ENCODE measurements at places on chromosomes 13 and 19.

DNA sequence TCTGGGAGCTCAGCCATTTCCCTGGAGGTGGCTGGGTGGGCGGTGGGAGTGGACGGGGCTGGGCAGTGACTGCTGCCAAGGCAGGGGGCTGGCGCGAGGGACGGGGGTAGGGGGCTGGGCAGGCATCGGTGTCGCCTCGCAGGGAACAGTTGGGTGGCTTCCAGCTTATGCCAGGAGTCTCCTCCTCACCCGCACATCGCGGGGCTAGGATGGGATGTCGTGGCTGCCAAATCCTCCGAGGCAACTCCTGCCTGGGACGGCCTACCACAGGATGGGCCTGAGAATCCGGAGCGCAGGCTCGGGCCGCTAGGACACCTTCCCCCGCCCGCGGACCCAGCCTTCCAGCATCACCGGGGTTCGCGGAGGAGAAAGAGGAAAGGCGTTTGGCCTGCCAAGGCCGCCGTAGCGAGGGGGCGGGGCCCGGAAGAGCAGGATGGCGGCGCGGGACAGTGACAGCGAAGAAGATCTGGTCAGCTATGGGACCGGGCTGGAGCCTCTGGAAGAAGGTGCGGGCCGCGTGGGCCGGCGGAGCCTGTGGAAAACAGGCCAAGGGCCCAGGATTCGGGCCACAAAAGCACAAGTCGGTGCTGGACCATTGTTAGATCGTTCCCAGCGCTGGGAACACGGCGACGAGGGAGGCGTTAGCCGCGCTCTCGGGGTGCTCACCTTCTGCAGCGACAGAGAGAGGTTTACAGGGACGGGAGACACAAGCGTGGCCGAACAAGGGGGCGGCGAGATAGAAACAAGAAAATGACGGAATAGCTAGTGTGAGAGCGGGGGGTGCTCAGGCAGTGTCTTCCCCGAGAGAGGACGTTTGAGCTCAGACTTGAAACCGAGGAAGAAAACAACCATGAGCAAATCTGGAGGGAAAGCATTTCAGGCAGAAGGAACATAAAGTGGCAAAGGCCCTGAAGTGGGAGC, at the start of gene GPATCH1:
Gene GPATCH1, plus strand, starts transcription at position 421 of the 921 bp plus-strand sequence. Its CDS starts 13 bp downstream, at position 434.
- DNase-seq = peak; percentile 75

- DNase-seq = no peak
Observed at GRCh38 chr13:53783471-53783870, 754.9 kb downstream of the OLFM4 start.

DNA sequence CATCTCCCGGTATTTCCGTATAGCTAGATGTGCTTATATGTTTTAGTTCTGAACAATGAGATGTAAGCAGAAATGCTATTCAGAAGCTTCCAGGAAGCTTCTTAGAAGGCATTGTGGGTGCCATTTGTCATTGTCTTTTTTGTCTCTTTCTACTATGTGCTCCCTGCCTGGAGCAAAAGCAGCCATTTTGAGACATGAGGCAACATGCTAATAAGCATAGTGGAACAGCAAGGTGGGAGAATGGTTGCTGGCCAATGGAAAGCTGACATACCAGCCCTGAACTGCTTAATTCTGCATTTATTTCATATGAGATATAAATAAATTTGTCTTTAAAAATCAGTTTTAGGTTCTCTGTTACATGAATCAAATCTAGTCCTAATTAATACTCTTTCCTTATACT, 299.7 kb downstream of the LMO7 start:
- DNase-seq = no peak

DNA sequence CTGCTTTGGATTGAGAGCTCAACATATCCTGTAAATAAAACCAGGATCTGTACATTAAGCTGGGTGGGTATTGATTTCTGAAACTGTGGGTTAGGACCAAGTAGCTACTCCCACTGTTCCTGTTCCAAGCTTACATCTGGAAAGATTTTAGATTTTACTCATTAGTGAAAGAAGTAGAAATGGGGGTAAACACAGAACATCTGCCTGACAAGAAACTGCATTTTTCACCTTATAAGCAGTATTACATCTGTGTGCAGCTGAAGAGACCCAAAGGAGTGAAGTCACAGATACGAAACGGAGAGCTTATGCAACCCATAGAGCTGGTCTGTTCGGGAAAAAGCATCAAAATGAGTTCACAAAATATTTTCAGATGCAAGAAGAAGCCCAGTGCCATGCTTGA, 235.2 kb downstream of the SLITRK5 start:
- no peak for DNase-seq

- no peak for DNase-seq
Observed at GRCh38 chr13:84543962-84544361, 661.7 kb upstream of the SLITRK1 start.

- DNase-seq = no peak
Observed at GRCh38 chr19:29107831-29108230, 105.1 kb downstream of the UQCRFS1 start.

DNA sequence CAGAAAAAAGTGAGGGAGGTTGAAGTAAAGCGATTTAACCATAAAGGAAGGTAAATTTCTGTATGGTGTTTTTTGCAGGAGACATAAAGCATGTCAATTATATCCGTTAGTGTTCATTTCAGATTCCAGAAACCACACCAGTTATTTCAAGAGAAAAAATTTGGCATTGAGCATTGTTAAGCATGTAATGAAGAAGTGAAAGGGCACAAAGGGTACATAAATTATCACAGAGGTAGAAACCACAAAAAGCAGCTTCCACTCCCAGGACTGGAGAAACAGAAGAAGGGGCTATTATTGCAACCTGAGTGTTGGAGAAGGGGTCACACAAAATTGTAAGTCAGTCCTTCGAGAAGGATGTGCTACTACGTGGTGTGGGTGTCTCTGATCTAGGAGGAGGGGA, 72.2 kb upstream of the DACH1 start:
- no peak for DNase-seq

- no peak for DNase-seq
Observed at GRCh38 chr13:38141792-38142191, 207.9 kb upstream of the UFM1 start.

- no peak for DNase-seq
Observed at GRCh38 chr13:28657784-28658538, 969 bp upstream of the POMP start.

DNA sequence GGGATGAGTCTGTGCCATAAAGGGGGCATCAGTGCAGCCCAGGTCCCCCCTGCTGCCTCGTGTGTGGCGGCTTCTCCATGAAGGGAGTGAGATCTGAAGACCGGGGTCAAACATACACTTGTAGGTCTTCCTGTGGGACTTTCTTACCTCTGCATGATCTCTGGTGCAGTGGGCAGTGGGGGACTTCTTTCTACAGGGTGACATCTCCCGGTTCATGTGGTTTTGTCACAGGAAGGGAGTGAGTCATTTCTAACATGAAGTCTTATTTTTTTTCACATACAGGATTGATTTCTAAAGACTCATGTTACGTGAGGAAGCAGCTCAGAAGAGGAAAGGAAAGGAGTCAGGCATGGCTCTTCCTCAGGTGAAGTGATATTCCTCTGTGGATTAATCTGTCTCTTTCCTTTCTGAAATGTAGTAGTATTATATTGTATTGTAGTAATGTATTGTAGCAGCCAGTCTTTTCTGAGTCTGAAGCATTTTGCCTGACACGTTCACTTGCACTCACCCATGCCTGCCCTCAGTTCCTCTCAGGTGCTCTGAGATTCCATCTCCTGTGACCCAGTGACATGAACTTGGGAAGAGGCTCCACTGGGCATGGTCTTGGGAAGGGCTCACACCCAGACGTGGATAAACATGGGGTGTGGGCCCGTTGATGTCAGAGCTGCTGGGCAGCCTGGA, 15.7 kb downstream of the ZNF808 start:
- peak; percentile 0 for DNase-seq

DNA sequence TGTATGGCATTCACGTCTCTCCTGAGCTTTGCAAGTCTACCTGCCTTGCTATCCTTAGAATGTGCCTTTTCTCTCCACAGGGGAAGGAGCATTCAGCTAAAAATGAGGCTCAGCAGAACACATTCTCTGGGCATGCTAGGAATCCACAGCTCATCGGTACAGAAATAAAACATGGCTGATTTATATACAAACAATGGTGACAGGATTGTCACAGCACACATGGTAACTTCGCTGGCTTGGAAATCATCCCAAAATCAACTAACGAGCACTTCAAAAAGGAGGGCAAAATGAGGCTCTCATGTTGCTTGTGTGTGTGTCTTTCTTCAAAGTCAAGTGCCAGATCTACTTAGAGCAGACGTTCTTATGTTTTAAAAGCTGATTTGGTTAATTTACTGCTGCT, 373.0 kb downstream of the FGF14 start:
- DNase-seq = no peak

- DNase-seq = no peak
Observed at GRCh38 chr13:94305033-94305432, 174.4 kb downstream of the DCT start.

- no peak for DNase-seq
Observed at GRCh38 chr13:110616103-110617101, 1.1 kb downstream of the NAXD start.

GRCh38 chr13:21015284-21015683, 46.1 kb downstream of the LATS2 start:
- DNase-seq = no peak

- DNase-seq = no peak
Observed at GRCh38 chr13:77918391-77919245, at the start of gene EDNRB. TSS of gene EDNRB (minus strand) at chr13:77918831. CDS start at chr13:77918573, 258 bp downstream.

- DNase-seq = no peak
Observed at GRCh38 chr13:29471551-29471950, 123.9 kb downstream of the SLC7A1 start.

DNA sequence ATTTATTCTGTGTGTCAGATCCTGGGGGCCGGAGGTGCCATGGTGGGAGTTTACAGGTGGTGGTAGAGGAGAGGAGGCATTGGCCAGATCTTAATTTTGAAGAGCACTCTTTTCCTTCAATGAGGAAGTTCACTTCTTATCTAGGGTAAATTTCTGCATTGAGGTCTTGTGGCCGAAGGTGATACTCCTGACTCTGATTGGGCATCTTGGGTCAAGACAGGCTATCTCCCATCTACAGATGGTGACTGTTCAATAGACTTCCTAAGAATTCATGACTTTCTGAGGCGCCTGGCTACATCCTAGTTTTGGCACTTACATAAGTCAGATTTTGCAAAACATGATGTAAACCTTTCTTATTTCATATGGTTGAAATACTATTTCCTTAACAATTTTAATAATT, 135.2 kb downstream of the SUCLA2 start:
- DNase-seq = no peak

DNA sequence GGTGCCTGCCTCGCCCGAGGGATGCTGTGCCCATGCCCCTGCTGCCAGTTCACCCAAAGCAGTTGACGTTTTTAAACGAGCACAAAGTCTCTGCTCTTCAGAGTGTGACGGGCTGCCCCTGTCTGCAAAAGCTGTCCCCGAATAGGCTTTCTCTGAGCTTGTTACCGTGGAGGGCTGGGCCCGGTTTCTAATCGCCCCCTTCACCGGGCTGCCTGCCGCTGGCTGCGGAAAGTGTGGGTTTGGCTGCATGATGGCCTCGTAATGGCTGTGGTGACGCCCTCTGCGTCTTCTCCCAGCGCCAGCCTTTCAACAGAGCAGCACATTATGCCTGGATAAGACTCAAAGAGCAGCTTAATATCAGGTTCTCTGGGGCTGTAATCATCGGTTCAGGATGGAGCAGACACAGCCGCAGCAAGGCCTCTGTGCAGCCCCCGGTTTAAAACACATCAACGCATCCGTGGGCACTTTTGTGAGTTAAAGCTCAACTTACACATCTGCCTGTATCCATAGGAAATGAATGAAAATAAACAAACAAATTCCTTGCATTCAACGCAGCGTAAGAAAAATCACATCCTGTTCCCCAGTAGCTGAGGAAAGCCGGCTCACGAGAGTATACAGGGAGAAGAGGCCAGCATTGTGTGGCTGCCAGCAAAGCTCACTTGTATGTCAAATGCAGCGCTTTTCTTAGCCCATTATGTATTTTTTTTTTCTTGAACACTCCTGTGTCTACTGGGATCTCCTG, 166.4 kb upstream of the SOX1 start:
- DNase-seq = no peak

DNA sequence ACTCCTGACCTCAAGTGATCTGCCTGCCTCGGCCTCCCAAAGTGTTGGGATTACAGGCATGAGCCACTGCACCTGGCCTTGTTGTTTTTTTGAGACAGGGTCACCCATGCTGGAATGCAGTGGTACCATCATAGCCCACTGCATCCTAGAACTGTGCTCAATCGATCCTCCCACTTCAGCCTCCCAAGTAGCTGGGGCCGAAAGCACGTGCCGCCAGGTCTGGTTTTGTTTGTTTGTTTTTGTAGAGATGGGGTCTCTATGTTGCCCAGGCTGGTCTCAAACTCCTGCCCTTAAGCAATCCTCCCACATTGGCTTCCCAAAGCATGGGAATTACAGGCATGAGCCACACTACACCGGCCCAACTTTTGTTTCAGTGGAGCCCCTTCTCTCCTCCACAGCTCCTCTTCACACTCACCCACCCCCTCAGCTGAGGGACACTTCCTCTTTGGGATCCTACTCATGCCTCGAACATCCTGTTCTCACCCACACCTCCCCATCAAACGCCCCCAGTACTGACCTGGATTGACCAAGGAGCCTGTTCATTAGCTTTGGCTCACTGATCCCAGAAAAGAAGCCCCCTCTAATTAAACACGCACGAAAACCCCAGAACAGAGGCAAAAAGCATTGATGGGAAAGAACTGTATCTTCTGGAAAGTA, 12.8 kb upstream of the CERS4 start:
- DNase-seq = no peak

GRCh38 chr13:73665261-73665660, 468.9 kb downstream of the KLF12 start:
- no peak for DNase-seq

- no peak for DNase-seq
Observed at GRCh38 chr19:33752945-33753344, 43.7 kb upstream of the KCTD15 start.

DNA sequence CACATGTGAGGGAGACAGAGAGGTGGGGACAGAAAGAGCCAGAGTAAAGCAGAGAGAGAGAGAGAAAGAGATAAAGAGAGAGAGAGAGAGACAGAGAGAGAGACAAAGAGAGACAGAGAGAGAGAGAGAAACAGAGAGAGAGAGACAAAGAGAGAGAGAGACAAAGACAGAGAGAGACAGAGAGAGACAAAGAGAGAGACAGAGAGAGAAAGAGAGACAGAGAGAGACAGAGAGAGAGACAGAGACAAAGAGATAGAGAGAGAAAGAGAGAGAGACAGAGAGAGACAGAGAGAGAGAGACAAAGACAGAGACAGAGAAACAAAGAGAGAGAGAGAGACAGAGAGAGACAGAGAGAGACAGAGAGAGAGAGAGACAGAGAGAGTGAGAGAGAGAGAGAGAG, 4.2 kb upstream of the TTYH1 start:
- DNase-seq = no peak

DNA sequence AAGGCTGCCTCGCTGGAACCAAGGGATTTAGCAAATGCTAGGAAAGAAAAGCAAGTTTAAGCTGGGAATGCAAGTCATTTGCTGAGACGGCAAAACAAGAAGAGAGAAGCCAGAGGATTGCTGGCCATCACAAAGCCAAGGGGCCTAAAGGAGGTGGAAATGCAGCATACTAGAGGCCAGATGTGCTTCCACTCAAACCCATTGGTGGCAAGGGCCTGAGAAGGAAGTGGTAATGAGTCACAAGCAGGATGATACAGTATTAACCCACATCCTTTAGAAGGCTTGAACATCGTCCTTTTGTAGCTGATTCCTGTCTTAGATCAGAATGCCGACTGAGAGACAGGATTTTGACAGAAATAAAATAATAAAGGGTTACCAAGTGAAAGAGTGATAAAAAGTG, 68.2 kb downstream of the ITGBL1 start:
- DNase-seq = no peak

Data from effector CD8-positive, alpha-beta T cell (primary cell).